Effector memory CD4-positive, alpha-beta T cell (primary cell): ENCODE measurements at places on chromosomes 13 and 19.

- no peak overlapping the region for H3K4me3 ChIP-seq
- H3K27ac ChIP-seq = no peak overlapping the region
- H3K36me3 ChIP-seq = no peaks in the 10 kb centered on the region
- peaks cover 19% of the 10 kb centered on the region for H3K4me1 ChIP-seq
- no peak for DNase-seq
- H3K27me3 ChIP-seq = no peaks in the 10 kb centered on the region
Measured at GRCh38 chr13:48574041-48574796, 41.3 kb upstream of the RCBTB2 start.

DNA sequence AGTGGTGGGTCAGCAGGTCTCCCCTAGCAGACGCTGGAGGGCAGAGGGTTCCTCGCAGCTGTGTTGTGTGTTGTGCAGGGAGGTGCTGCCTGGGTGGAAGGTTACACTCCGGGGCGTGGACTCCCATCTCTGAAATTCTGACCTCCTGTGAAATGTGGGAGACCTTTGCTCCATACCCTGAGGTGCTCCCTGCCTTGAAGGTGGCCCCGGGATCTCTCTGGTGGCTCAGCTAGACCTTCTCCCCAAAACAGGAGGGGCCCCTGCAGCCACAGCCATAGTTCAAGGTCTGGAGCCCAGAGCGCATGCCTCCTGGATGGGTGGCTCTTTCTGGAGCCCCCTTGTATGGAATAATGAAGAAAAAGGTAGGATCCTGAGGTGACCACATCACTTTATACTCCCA, 70.2 kb downstream of the SOX1 start:
- no peaks in the 10 kb centered on the region for H3K4me1 ChIP-seq
- H3K4me3 ChIP-seq = no peak overlapping the region
- H3K27me3 ChIP-seq = no peaks in the 10 kb centered on the region
- no peaks in the 10 kb centered on the region for H3K36me3 ChIP-seq

DNA sequence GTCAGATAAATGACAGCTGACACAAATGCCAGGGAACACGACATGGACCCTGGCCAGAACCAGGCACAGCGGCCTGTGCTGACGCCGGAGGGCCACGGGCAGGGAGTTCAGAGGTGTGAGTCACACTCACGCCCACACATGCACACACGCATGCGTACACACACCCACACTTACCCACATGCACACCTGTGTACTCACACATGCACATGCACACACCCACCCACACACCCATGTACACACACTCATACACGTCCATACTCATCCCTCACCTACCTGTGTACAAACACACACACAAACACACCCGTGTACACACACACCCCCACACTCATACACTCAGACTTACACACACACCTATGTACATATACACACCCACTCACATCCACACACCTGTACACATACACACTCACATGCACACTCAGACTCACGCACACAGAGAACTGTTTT, 40.4 kb downstream of the MLLT1 start:
- no peak overlapping the region for H3K4me3 ChIP-seq
- no peak overlapping the region for H3K27ac ChIP-seq
- peaks cover 10% of the 10 kb centered on the region for H3K4me1 ChIP-seq
- no peaks in the 10 kb centered on the region for H3K27me3 ChIP-seq
- no peak for DNase-seq

GRCh38 chr13:84823528-84823927, 941.3 kb upstream of the SLITRK1 start:
- no peak for DNase-seq
- no peaks in the 10 kb centered on the region for H3K36me3 ChIP-seq
- H3K4me3 ChIP-seq = no peak overlapping the region
- no peaks in the 10 kb centered on the region for H3K27me3 ChIP-seq

- no peaks in the 10 kb centered on the region for H3K4me1 ChIP-seq
- H3K36me3 ChIP-seq = no peaks in the 10 kb centered on the region
- DNase-seq = no peak
Measured at GRCh38 chr13:57857945-57858344, 226.4 kb downstream of the PCDH17 start.

- no peaks in the 10 kb centered on the region for H3K27me3 ChIP-seq
- no peak overlapping the region for H3K27ac ChIP-seq
- no peak for DNase-seq
- H3K36me3 ChIP-seq = no peaks in the 10 kb centered on the region
Measured at GRCh38 chr13:71729441-71729840, 137.6 kb downstream of the DACH1 start.

GRCh38 chr13:110925023-110925612, 10.2 kb upstream of the ANKRD10 start:
- H3K4me1 ChIP-seq = no peaks in the 10 kb centered on the region
- H3K27ac ChIP-seq = no peak overlapping the region
- H3K4me3 ChIP-seq = no peak overlapping the region
- H3K27me3 ChIP-seq = peaks cover 3% of the 10 kb centered on the region
- DNase-seq = no peak

GRCh38 chr19:55635856-55636440, 4.9 kb upstream of the ZNF580 start:
- H3K36me3 ChIP-seq = no peaks in the 10 kb centered on the region
- H3K4me3 ChIP-seq = peak overlapping the region; percentile 96
- peaks cover 35% of the 10 kb centered on the region for H3K4me1 ChIP-seq

- no peak overlapping the region for H3K4me3 ChIP-seq
- no peaks in the 10 kb centered on the region for H3K27me3 ChIP-seq
- no peak overlapping the region for H3K27ac ChIP-seq
- H3K4me1 ChIP-seq = peaks cover 2% of the 10 kb centered on the region
- peaks cover 40% of the 10 kb centered on the region for H3K36me3 ChIP-seq
Measured at GRCh38 chr19:15123031-15123890, 16.1 kb downstream of the SYDE1 start.

- no peaks in the 10 kb centered on the region for H3K36me3 ChIP-seq
- peaks cover 3% of the 10 kb centered on the region for H3K4me1 ChIP-seq
- H3K27ac ChIP-seq = no peak overlapping the region
- H3K4me3 ChIP-seq = no peak overlapping the region
- H3K27me3 ChIP-seq = no peaks in the 10 kb centered on the region
Measured at GRCh38 chr19:35181387-35181786, 26.9 kb downstream of the FXYD5 start.

DNA sequence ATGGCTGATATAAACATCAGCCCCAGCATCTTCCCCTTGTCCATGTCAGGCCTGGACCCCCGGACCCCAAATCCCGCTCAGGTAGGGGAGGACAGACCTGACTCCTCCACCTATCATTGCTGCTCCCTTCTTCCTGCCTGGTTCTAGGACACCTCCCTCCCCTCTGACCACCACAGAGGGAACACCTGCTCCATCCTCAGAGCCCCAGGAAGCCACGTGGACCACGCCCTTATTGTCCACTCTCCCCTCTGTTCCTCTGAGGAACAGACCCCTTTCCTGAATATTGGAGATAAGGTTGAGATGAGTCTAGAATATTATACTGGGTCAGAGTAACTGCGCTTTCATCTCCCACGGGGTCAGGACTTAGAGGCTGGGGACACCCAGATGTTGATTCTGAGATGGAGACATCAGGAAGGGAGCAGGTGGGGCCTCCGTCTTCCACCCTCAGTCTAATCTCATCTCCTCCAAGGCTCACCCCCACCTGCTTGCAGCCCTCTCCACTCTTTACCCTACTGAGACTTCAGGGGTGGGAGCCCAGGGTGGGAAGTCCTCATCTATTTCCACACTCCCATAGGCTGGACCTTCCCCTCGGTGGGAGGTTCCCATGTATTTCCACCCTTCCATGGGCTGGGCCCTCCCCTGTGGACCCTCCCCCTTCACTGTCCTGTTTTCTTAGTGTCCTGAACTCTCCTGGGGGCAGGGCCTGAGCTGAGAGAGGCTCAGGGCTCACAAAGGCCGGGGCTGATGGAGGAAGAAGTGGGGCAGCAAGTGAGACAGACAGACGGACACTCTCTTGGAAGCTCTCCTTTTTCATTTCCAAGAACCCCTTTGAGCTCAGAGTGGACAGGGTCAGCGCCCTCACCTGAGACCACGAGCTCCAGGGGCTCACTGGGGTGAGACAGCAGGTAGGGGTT, 2.7 kb downstream of the LILRA4 start:
- no peaks in the 10 kb centered on the region for H3K4me1 ChIP-seq
- H3K27me3 ChIP-seq = no peaks in the 10 kb centered on the region
- no peak overlapping the region for H3K27ac ChIP-seq
- no peak overlapping the region for H3K4me3 ChIP-seq
- H3K36me3 ChIP-seq = no peaks in the 10 kb centered on the region

- peaks cover 11% of the 10 kb centered on the region for H3K4me1 ChIP-seq
- no peak for DNase-seq
Measured at GRCh38 chr19:49646586-49646985, 4.6 kb downstream of the SCAF1 start.

- no peaks in the 10 kb centered on the region for H3K36me3 ChIP-seq
Measured at GRCh38 chr13:32299893-32300292, 15.3 kb downstream of the ZAR1L start.

DNA sequence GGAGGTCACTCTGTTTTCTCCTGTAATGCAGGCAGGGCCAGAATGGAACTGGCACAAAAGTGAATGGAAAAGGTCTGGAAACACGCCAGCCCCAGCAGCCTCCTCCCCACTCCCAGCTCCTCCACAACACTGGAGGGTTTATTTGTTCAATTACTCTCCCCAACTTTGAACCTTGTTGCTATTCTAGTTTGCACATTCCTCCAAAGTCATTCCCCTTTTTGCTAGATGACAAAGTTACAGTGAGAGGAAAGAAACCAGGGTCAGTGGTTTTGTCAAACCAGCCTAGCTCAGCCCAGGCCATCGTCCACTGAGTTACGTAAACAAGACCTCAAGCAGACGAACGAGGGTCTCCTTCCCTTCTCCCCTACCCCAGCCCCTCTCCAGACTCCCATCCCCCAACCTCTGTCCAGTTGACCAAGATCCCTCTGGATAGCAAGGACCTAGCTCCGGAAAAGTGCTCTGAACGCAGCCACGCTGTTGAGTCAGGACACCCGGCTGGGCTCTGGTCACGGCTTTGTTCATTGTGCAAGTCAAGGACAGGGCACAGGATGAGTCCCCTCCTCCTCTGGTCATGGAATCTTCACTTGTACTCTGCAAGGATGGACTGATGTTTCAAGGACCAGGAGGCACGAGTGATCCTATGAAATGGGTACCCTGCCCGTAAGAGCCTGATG, 180.0 kb downstream of the USP12 start:
- no peak overlapping the region for H3K27ac ChIP-seq
- no peaks in the 10 kb centered on the region for H3K4me1 ChIP-seq
- no peak for DNase-seq
- no peak overlapping the region for H3K4me3 ChIP-seq
- H3K27me3 ChIP-seq = no peaks in the 10 kb centered on the region
- H3K36me3 ChIP-seq = no peaks in the 10 kb centered on the region

GRCh38 chr19:34351382-34351826, 13.6 kb upstream of the GPI start:
- no peak for DNase-seq
- H3K27me3 ChIP-seq = no peaks in the 10 kb centered on the region
- H3K4me1 ChIP-seq = peaks cover 25% of the 10 kb centered on the region

DNA sequence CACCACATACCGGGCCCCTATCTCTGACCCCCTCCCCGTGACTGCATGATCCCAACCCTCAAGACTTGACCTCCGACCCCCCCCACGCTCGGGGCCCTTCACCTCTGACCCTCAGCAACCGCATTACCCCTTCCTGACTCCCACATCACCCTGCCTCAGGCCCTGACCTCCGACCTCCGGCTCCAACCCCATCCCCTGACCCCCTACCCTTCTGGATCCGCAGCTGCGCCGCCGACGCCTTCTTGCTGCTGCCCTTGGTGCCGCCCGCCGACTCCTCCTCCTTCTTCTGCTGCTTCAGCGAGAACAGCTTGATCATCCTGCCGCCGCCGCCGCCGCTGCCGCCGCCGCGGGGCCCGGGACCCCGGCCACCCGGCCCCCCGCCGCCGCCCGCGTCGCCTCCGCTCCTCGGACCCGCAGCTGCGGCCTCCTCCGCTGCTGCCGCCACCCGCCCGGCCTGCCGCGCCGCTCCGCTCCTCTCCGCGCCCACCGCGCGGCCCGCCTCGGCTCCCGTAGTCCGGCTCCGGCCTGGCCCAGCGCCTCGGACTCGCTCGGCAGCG, at the start of gene UBE2M:
Gene UBE2M (minus strand): TSS at position 546 of the 557 bp plus-strand sequence. CDS start 230 bp downstream, at position 316.
- H3K27me3 ChIP-seq = no peaks in the 10 kb centered on the region
- peaks cover 55% of the 10 kb centered on the region for H3K4me1 ChIP-seq

DNA sequence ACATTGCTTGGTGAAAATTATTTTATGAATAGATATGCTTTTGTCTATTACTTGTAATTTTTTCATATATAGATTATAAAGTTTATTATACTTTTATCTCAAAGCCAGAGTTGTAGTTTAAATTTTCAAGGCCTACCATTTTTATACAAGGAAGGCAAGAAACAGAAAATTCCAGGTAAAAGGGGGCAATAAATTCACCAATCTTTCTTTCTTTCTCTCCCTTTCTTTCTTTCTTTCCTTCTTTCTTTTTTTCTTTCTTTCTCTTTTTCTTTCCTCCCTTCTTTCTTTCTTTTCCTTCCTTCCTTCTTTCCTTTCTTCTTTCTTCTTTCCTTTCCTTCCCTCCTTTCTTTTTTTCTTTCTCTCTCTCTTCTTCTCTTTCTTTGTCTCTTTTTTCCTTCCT, 529.4 kb downstream of the PCDH17 start:
- H3K27ac ChIP-seq = no peak overlapping the region
- no peaks in the 10 kb centered on the region for H3K4me1 ChIP-seq
- no peak overlapping the region for H3K4me3 ChIP-seq
- H3K27me3 ChIP-seq = no peaks in the 10 kb centered on the region
- no peaks in the 10 kb centered on the region for H3K36me3 ChIP-seq
- no peak for DNase-seq

- H3K27ac ChIP-seq = no peak overlapping the region
- no peak for DNase-seq
- no peaks in the 10 kb centered on the region for H3K36me3 ChIP-seq
Measured at GRCh38 chr13:92745258-92745657, 481.3 kb upstream of the GPC6 start.

DNA sequence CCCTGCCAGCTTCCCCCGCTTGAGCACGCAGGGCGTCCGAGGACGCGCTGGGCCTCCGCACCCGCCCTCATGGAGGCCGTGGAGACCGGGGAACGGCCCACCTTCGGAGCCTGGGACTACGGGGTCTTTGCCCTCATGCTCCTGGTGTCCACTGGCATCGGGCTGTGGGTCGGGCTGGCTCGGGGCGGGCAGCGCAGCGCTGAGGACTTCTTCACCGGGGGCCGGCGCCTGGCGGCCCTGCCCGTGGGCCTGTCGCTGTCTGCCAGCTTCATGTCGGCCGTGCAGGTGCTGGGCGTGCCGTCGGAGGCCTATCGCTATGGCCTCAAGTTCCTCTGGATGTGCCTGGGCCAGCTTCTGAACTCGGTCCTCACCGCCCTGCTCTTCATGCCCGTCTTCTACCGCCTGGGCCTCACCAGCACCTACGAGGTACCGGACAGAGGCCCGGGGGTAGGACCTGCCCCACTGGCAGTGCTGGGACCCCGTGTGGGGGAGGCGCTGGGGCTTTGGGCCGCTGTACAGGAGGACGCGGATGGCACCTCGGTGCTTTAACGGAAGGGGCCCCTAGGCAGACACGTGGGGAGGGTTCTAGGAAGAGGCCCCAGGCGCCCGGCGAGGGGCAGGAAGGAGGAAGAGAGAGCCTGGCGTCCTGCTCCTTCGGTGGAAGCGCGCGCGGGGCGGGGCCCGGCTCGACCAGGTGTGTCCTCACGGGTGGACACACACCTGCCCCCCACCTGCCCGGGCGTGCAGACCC, 681 bp downstream of the SLC5A5 start:
- H3K27ac ChIP-seq = peak overlapping the region; percentile 53
